Dermis microvascular lymphatic vessel endothelial cell (primary cell): ENCODE measurements at places on chromosomes 1 and 21.

DNA sequence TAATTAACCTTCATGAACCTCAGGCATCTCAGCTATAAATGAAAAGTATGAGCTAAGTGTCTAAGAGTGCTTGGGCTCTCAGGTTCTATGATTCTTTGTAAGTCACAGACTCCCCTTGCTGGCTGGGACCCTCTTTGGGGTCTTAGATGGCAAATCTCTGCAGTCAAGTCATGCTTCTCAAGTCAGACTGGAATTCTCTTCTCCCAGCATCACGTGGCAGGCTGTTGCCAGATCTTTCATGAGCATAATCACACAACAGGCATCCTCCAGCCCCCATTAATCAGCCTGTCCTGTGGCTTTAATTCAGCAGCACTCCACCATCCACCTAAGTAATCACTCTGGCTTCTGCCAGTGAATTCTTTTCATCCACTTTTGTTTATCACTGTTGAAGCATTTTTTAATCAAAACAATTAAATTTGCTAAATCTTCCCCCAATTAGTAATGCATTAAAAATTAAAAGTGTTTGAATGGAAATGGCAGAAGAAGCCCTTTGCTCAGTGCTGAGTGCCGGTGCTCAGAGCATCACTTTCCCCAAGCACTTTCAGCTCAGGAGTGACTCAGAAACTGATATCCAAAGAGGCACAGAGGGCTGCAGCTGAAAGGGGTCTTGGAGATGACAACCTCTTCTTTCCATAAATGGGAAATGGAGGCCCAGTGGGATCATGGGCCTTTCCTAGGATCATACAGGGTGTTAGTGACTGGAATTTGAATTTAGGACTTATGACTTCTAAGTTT lies 50.2 kb downstream of the C8A start:
- DNase-seq: no peak

DNA sequence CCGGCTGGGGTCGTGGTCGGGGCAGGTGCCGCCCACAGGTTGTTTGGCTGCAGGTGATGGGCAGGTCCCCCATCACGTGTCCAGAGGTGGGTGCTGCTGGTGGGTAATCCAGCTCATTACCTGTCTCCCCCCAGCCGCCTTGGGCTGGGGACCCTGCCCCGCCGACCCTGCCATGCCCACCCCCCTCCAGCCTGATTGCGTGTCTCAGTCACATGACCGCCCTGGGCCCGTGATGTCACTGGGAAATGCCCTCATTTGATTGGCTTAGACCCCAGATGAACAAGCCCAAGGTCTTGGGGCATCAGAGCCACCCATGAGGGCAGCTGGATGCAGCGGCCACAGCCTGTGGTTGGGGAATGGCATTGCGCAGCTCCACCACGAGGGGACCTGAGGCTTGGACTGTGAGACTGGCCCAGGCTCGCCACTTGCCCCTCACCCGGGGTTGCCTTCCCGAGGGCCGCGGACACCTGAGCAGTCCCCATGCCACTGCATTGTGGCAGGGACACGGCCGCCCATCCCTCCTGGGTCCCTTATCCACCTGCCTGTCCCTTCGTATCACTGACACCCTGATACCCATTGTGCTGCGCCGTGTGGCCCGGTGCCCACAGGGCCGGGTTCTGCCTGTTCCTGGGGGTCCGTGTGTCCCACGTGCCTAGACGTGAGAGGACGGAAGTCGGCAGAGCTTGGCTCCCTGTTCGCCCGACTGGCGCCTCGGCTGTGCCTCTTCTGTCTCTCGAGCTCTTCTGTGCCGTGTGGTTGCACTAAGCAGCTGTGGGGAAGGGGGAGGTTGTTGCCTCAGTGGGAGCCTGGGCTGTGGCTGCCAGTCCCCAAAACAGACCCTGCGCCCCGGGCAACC lies 68.0 kb downstream of the FAAP20 start:
- no peak for DNase-seq

DNA sequence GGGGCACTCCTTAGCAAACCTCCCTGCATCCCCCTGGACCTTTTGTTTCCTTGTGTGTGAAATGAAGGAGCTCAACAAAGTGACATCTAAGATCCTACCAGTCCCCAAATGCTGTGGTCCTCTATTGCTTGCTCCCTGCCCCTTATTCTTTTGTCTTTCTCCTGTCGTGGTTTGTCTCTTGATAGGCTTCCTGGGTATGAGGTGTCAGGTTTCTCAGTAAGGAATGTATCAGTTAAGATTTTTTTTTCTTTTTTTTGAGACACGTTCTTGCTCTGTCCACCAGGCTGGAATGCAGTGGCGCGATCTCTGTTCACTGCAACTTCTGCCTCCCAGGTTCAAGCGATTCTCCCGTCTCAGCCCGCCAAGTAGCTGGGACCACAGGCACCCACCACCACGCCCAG lies 16.8 kb downstream of the CNIH3 start:
- DNase-seq: no peak

GRCh38 chr1:113389359-113389952 lies 859 bp upstream of the MAGI3 start:
- no peak for DNase-seq

DNA sequence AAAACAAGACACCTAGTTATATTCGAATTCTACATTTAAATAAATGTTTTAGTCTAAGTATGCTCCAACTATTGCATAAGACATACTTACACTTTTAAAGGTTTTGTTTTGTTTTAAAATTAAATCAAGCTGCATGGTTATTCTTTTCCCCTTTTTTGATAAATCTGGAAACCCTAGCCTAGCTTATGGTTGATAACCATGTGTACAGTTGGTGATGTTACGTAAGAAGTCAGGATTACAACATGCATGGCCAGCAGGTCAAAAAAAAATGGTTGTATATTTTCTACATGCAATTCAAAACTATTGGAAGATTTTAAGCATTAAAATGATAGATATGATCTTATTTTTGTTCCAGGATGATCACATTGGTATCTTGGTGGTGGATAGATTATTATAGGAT lies 1600.6 kb downstream of the PLA2G4A start:
- no peak for DNase-seq

- no peak for DNase-seq
Observed at GRCh38 chr1:161763522-161764098, 2.5 kb upstream of the ATF6 start.

DNA sequence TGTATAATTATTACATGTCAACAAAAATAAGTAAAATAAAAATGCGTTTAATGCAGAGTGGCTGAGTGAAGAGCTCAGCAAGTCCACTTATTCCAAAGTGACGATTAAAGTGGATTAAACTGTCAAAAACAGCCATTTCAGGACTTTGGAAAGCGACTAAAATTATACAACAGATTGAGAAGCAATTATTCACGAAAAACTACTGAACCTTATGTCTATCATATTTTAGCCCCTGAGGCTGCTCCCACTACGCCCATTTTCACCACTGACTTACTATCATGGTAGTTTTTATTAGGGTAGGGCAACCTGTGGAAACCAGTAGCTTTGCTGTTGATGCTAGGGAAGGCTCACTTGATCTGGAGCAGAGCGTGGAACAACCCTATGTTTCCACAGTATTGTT lies 114.3 kb upstream of the GPR52 start:
- DNase-seq: no peak

GRCh38 chr1:9179463-9180110 lies 50.7 kb upstream of the GPR157 start:
- DNase-seq: no peak

DNA sequence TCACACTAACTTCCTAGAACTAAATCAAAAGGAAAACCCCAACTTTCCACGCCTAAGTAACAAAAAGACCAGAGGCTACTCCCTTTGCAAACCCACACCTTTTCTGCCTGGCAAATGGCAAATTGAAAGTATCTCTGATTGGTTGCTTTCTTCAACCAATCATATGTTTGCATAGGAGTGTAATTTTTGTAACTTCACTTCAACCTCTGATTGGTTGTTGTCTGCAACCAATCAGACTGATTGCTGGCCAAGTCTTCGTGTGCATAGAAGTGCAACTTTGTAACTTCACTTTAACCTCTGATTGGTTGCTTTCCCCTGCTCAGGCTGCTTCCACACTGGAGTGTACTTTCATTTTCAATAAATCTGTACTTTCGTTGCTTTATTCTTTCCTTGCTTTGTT lies 36.9 kb upstream of the PADI2 start:
- DNase-seq: no peak

- no peak for DNase-seq
Observed at GRCh38 chr1:205610036-205610435, 21.8 kb downstream of the ELK4 start.

GRCh38 chr1:55717111-55717510 lies 501.9 kb upstream of the USP24 start:
- no peak for DNase-seq

- DNase-seq: no peak
Observed at GRCh38 chr1:93490357-93490756, 42.4 kb downstream of the FNBP1L start.

DNA sequence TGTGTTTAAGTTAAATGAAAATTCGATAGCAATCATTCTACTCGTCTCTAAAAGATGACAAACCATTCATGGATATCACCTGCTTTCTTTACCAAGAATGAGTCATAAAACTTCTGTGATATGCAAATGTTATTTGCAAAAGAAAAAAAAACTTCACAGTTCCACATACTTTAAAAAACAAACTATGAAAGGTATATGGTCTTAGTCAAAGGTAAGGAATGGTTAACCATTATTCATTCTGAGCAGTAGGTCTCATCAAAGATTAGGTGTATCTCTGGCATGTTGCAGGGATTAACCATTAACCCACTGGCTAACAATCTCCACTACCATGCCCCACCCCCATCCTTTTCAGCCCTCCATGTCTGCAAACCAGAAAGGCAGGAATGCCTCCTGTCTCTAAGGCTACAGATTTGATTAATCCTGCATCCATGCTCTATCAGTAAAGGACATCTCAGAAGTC lies 44.4 kb downstream of the PTPN14 start:
- no peak for DNase-seq

GRCh38 chr1:88746916-88747315 lies 62.8 kb downstream of the PKN2 start:
- DNase-seq: no peak

GRCh38 chr1:38329644-38330043 lies 283.1 kb upstream of the POU3F1 start:
- no peak for DNase-seq
